Kasumi-1 (cell line): ENCODE measurements at places on chromosomes 7 and 10.

GRCh38 chr10:58867683-58868082 lies 308.8 kb upstream of the PHYHIPL start:
- DNase-seq, result peak; percentile 8

DNA sequence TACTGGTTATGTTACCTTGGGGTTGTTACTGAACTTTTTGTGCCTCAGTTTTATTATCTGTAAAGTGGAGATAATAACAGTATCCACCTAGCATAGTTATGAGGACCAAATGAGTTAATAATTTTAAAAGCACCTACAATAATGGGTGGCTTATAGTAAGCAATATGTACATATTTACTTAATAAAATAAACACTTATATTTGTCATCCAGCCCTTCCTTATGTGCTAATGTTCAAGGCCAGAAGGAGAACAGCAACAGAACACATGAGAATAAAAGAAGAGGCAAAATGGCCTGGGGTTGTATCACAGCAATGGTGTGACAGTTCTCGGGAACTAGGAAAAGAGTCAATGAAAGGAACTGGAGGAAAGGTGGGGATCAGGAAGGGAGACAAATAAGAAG lies 255.4 kb upstream of the LRGUK start:
- DNase-seq, result no peak

- DNase-seq, result no peak
These were observed 7.7 kb upstream of the SCART1 start for GRCh38 chr10:133445751-133446708.

DNA sequence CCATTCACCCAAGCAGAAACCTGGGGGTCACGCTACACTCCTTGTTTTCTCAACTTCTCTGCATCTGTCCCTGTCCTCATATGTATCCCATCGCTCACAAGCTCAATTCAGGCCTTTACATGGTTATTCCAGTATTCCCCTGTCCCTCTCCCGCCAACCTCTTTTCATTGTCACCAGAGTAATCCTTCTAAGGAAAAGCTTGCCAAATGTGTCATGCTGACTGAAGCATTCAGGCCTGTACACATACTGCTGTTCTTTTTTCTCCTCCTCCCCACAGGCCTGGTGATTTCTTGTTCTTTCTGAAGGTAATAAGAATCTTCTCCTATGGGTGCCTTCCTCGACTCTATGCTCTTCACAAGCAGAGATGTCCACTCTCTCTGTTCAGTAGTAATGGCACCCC lies 282.2 kb downstream of the PHTF2 start:
- DNase-seq, result no peak

DNA sequence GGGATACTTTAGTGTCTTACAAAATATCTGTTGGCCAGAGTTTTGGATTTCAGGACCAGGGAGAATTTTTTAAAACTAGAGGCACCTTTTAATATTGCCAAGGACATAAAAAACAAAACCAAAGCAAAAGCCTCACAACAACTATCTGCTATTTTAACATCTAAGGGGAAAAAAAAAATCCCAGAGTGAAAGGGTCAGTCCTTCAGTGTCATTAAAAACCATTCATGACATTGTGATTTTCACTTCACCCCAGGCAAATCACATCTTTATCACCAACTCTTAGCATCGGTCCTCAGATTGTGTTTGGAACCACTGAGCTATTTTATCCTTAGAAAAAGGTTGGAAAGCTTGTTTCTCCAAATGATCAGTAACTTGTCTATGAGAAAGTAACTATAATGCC lies 10.7 kb downstream of the CEP41 start:
- no peak for DNase-seq

DNA sequence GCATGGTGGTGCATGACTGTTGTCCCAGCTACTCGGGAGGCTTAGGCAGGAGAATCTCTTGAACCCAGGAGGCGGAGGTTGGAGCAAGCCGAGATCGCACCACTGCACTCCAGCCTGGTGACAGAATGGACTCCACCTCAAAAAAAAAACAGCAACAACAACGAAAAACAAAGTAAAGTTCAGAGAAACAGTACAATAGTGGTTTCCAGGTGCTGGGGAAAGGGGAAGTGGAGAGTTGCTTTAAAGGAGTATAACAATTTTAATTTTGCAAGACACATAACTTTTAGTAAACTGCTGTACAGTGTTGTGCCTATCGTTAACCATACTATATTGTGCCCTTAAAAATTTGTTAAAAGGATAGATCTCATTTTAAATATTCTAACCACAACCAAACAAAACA lies 662.7 kb upstream of the POT1 start:
- DNase-seq, result peak; percentile 20

DNA sequence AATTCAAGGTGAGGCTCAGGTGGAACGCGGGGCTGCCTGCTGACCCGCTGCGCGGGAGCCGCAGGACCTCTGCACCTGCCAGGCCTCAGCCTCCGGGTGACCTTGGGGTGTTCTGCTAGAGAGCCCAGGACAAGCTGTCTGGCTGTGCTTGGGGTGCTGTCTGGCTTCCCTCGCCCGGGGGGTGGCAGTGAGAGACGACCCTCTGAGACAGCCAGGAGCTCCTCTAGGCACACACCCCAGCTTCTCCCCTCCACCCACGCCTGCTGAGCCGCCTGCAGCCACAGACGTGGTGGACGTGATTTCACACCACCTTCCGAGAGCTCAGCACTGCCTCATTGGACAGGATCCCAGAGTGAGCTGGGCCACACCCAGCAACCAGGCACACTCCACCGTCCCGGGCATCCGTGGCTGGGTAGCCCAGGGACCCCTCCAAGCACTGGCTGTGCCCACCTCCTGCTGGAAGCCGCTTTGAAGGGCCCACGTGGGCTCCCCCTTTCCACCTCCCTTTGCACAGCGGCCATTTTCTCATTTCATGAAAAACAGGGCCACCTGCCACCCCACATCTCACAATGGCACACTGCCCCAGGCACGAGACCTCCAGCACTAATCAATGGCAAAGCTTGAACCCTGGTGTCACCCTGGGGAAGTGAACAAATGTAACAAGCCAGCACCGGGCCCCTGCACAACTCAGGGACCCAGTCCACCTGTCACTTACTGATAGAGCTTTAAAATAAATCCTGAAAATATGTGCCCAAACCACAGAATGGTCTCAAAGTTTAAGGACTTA lies 35.0 kb downstream of the ZFAND2A start:
- DNase-seq, result no peak

DNA sequence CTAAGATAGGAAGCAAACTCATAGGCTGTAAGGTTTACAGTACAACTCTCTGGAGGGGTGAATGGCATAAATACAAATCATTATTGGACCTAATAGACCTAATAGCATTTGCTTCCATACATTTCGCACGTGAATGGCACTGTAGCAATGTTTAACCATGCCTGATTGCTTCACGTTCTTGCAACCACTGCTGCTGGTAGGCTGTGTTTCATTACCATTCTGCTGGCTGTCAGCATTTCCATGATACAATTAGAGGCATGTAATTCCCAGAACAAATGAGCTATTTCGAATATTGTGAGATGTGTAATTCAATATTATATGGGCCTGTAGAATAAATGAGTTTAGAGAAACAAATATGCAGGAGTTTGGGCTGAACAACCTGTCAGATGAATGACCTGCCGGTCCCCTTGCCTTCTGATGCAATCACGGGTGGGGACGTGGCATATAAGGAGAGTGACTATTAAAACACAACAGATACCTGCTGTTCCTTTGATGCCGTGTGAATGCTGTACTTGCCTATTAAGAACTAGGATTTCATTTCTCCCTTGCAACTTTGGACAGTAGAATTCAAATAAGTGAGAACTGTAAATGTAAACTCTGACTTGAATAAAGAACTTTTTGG lies 393.4 kb downstream of the ACTR3B start:
- no peak for DNase-seq

- DNase-seq, result no peak
These were observed 8.3 kb upstream of the SLC25A13 start for GRCh38 chr7:96330193-96330592.

GRCh38 chr10:11593612-11594011 lies 17.8 kb downstream of the USP6NL start:
- no peak for DNase-seq

DNA sequence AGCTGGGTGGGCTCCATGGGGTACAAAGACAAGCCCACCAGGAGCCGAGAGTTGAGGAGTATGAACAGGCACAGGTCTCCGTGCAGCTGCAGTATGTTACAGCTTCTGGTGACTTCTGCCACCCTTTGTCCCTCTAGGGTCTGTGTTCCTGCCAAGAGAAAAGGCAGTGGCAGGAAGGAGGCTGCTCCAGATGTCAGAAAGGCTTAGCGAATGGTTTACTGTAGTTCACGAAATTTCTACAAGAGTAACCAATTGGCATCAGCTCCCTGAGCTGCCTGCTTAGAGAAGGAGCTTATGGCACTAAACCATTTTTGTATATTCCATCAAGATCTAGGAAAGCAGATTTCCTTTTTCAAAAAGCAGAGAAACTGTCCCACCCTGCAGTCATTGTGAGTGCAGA lies 48.2 kb upstream of the TMEM72 start:
- DNase-seq, result no peak

- DNase-seq, result no peak
These were observed 74.1 kb upstream of the DUSP5 start for GRCh38 chr10:110423650-110424049.

GRCh38 chr7:30923009-30923773 lies 11.5 kb downstream of the AQP1 start:
- no peak for DNase-seq

- DNase-seq, result no peak
These were observed 5.3 kb downstream of the FBH1 start for GRCh38 chr10:5895365-5895764.

- DNase-seq, result peak; percentile 62
These were observed 4.1 kb downstream of the ERCC6 start for GRCh38 chr10:49534670-49535381.

- DNase-seq, result no peak
These were observed 12.4 kb upstream of the ARHGAP12 start for GRCh38 chr10:31940839-31941653.

- no peak for DNase-seq
These were observed 60.7 kb upstream of the NRP1 start for GRCh38 chr10:33395201-33395600.

DNA sequence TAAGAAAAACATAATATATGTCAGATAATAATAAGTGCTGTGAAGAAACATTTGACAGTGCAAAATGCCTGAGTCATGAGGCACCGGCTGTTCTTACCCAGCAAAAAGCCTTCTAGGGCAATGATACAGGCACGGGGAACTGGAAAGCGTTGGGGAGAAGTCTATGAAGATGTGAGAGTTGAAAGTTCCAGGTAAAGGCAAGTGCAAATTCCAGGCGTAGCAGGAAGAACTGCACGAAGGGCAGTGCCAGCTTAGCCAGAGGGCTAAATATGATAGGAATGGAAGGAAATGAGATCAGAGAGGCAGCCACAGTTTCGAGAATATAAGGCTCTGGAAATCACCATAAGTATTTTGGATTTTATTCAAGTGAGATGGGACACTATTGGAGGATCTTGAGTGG lies 87.0 kb downstream of the IPMK start:
- no peak for DNase-seq

- peak; percentile 68 for DNase-seq
These were observed 32.9 kb upstream of the KMT2E start for GRCh38 chr7:104980841-104981671.

GRCh38 chr7:2258661-2259365 lies 16.8 kb downstream of the NUDT1 start:
- DNase-seq, result no peak

GRCh38 chr10:97851341-97852001 lies 1.8 kb downstream of the GOLGA7B start:
- DNase-seq, result peak; percentile 41

GRCh38 chr7:47647181-47647917 lies 65.4 kb upstream of the TNS3 start:
- DNase-seq, result peak; percentile 66

DNA sequence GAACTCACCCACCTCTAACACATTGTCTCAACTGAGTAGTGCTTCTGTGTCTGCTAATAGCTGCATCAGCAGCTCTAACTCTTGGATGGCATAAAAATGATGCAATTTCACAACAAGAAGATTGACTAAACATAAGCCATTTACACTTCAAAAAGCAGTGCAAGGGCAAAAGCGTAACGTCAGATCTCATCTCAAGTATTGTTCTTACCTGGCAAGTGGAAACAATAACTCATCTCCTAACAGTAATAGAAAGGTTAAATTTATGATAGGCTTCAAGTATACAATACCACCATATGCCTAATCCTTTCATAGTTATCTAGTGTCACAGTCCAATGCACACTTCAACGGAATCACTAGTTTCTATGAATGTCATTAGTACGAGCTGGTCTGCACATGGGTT lies 14.8 kb downstream of the TPK1 start:
- no peak for DNase-seq

DNA sequence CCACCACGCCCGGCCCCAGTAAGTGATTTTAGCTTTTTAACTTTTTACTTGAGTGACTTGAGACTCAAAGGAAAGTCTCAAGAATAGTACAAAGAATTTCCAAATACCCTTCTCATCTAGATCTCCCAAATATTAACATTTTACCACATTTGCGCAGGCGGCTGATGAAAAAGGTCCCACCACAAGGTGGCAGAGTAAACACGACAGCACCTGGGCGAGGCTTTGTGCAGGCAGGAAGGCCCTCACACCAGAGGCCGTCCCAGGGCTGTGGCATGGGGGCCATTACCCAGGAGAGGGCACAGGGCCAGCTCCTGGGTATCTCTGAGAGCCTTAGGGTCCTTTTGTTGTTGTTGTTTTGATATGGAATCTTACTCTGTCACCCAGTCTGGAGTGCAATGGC lies 50.0 kb upstream of the WIPI2 start:
- peak; percentile 1 for DNase-seq

GRCh38 chr10:93445097-93445960 lies 36.8 kb downstream of the MYOF start:
- DNase-seq, result no peak

DNA sequence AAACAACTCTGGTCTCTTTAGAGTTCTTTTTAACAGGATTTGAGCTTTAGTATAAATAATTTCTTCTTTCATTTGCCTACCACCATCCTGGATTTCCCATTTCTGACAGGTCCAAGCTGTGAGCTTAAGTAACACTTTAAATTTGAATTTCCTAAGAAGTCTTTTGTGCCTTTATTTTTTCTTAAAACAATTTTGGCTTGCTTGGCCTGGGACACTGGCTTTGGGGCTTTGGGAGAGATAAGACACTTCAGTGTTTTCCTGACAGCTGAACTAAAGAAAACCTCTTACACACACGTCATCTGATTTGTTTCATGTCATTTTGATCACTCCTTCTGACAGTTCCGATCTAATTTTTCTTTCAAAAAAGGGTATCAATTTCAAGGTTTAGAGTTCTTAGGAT lies 121.3 kb upstream of the BMPER start:
- no peak for DNase-seq

- no peak for DNase-seq
These were observed 2.0 kb downstream of the HPSE2 start for GRCh38 chr10:99233689-99234037.

- DNase-seq, result no peak
These were observed 173.2 kb upstream of the PPP2R2D start for GRCh38 chr10:131727560-131727959.

- peak; percentile 16 for DNase-seq
These were observed 247.6 kb upstream of the HGF start for GRCh38 chr7:82017334-82017943.
